ENCODE measurements at places on chromosomes 1 and 21.

GRCh38 chr21:33491373-33492102, at the start of gene DNAJC28:
Gene DNAJC28 (minus strand): TSS chr21:33491716. CDS start chr21:33489393, 2,323 bp downstream.
- DNase-seq: peak; percentile 92

DNA sequence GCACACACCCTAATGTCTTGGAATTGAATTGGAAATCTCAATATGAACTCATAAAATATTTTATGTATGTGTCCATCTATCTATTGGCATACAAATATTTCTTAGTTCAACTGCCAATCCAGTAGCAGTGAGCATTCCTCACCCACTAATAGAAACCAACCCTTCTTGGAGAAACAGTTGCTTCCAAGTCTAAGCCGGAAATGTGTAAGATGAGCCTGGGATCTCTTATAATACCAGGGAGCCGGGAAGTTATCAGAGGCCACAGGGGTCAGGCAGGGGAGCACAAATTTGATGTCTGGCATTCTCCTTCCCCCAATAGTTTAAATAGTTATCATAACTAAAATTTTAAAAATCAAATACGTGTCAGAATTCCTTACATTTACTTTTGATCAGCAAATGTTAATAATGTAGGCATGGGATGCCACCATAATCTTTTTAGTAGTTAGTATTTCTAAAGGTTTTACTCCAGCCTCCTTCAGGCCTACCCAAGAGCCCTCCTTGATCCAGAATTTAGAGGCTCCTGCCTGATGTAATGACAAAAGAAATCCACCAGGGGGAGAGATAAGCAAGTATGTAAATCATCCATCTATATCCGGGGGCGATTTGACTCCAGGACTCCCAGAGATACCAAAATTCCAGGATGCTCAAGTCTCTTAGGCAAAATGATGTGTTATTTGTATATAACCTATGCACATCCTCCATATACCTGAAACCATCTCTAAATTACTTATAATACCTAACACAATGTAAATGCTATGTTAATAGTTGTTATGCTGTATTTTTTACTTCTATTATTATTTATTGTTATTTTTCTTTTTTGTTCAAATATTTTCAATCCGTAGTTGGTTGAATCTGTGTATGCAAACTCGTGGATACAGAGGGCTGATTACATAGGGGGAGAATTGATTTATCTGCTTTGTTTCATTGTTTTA, 218.7 kb upstream of the COA6 start:
- DNase-seq: no peak

- no peak for DNase-seq
Measured at GRCh38 chr1:87598429-87598828, 269.7 kb downstream of the LMO4 start.

DNA sequence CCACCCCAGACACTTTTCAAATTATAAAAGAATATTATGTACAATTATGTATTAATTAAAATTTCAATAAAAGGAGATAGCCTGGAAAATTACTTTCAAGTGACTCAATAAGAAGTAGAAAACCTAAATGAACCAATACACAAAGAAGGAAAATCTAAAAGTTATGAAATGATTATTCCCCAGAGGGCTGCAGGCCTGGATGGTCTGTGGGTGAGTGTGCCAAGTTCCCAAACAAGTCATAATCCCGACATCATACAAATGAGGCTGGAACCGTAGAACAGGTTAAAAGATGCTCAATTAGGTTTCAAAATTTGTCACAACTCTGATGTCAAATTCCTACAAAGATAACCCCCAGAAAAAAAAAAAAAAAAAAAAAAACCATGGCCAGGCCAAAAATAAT, 12.7 kb downstream of the SPATC1L start:
- DNase-seq: no peak

DNA sequence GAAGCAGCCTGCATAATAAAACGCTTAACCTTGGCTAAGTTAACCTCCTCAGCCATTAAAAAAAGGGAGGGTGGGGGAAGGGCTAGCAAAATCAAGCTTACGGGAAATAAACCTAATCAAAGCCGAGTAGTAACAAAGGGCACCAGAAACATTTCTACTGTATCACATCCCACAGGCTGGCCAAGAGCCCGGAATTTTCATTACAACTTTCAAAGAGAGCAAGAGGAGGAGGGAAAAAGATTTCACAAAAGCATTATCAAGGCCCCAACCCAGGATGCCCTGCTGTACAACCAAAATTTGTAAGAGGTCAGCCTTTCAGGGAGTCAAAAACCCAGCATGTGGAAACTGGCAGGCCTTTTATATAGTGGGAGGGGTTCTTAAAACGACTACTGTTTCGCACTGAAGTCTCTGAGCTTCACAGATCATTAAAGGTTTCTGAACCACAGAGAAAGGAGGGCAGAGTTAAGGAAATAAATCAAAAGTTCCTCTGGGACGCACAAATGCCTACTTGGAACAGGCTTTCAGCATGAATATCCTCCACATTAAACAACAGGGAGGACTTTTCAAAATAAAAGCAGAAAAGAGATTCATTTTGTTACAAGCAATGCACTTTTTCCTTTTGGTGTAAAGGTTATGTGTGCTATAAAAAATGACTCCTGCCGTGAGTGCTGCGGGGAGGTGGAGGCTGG, 90.4 kb downstream of the SLC45A1 start:
- DNase-seq: no peak

DNA sequence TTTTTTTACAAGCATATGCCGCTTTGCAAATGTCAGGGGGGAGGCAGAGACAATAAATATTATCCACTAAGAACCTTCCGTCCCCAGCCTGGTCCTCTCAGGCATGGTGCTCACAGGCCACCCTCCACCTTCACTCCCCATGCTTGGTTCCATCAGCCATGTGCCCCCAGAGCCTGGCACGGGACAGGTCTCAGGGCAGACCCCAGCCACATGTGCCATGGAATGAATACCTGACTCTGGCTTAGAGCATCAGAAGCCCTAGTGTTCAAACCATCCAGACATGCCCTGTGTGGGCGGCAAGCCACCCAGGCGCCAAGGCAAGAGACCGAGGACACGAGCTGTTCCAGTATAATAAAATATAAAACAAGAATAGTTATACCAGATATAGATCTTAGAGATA, 5.4 kb downstream of the LSS start:
- DNase-seq: no peak

- no peak for DNase-seq
Measured at GRCh38 chr1:214550013-214550856, 1.2 kb downstream of the PTPN14 start.

DNA sequence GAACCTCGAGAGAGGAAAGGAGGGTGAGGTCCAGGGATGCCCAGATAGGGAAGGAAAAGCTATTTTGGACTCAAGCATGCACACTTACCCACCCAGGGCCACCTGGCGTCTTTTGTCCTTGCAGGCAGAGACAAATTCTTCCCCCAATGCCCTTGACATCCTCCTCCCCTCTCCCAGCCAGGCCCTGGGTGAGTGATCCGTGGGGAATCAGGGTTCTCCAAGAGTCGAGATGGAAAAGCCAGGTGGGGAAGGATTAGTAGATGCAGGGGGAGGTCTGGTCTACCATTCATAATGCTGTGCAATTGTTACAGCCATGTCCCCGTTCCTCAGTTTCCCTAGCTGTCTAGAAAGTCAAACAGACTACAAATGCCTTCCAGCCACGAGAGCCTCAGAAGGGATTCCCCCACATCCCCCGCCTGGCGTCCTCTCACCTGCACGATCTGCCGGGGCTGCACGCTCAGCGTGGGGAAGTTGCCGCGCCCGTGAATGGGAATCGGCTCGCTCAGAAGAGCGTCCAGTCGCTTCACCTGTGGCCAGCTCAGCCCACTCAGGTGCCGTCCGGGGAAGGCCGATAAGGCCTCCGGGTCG, 580 bp downstream of the TENT5B start:
- no peak for DNase-seq

- DNase-seq: no peak
Measured at GRCh38 chr21:31078796-31079195, 40.5 kb upstream of the KRTAP19-8 start.

- DNase-seq: no peak
Measured at GRCh38 chr1:9235096-9235459, 504 bp downstream of the H6PD start.

- no peak for DNase-seq
Measured at GRCh38 chr1:64878931-64879611, 87.3 kb downstream of the JAK1 start.

DNA sequence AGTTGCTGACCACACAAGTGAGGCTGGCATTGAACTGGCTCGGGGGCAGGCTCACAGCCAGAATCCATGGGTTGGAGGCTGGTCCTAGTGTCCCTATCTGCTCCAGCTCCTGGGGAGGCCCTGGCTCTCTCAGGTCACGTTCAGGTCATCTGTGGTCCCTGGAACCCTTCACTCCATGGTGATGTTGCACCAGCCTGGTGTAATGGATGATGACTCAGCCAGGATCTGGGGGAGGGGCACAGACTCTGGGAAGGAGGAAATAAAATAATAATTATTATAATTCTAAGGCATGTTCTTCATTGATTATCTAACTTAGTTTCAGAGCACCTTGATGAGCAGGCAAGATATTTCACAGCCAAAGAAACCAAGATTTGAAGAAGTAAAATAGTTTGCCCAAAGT, 26.6 kb upstream of the FCRL4 start:
- DNase-seq: no peak

DNA sequence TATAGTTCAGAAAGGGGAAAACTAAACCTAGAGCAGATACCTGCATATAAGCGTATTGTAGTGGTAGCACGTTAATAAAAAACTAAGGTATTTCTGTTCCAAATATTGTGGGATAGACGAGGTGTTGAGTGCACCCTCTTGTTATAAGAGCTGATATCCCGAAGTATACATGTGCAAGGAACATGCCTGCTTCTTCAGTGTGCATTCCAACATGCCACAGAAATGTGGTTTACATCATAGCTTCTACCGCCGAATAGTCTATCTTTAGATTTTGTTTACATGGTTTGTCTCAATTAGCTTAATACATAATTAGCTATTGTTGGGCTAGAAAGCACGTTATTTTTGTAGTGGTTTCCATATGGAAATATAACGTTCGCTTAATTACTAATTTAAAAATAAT, 2.2 kb downstream of the CHRM3 start:
- DNase-seq: no peak

DNA sequence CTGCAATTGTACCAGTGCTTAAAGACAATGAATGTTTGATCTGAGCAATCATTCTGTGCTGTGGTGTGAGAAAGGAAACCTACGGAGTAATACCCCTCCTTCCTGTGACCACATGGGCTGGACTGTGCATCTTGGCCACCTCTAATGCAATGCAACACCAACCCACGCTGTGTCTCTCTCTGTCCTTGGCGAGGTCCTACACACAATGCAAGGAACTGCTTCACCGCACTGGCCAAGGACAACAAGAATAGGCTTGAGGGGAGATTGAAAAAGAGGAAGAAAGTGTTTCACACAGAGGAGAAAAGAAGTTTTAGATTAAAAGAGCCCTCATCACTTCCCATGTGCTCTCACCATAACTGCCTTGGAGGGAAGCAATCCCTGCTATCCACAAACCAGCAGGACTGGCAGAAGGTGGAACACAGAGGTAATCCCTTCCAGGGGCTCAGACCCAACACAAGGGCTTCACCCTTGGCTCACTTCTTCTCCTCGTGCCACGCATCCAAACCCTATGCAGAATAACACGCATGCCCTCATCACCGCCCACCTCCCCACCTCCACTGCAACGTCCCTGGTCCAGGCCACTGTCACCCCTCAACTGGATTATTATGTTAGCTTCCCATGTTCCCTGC, 112.5 kb upstream of the ERG start:
- DNase-seq: no peak

DNA sequence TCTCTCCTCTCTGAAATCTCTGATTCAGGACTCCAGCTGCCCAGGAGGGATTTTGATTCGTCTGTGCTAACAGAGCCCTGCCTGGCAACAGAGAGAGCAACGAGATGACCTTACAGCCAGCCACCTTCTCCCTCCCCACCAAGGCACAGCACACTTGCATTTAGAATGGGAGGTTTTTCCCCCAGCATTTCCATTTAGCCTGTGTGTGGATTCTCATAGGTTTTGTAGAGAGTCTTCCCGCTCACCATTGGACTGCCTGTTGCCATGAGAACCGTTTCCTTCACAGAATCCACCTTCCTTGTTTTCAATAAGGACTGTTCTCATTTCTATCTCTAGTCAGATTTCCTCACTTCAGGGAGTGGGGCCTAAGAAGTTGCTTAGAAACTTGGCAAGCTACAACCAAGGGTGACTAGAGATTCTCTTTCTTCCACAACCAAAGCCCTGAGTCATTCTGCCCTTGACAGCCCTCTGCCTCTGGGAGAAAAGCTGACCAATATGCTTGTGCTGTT, 5.8 kb upstream of the IKBKE start:
- DNase-seq: no peak

DNA sequence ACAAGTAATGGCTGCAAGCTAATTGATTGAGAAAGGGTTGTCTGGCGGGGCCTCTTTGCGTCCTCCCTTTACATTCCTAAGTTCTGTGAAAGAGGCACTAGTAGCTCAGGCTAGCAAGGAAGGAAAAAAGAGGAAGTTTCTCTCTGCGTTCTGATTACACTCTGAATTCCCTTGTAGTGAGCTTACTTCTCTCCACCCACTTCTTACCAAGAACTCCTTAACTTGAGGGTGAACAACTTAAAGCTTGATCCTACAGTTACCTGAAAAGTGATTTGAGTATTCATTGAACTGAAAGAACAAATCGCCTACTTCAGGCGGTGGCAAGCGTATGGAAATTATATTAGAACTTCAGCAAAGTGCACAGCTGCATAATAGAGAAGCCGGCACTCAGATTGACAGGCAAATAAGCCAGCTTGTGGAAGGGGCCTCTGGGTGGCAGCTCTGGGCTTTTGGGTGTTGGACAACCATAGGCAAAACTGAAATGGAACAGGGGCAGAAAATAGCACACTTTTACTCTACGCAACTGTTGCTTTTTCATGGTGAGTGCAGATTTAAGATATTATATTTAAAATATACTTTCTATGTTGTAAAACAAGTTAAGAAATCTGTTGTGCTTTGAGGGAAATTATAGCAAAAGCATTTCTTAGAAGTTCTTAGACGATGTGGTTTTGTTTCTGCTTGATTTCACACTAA, 464.5 kb downstream of the USP25 start:
- DNase-seq: no peak

DNA sequence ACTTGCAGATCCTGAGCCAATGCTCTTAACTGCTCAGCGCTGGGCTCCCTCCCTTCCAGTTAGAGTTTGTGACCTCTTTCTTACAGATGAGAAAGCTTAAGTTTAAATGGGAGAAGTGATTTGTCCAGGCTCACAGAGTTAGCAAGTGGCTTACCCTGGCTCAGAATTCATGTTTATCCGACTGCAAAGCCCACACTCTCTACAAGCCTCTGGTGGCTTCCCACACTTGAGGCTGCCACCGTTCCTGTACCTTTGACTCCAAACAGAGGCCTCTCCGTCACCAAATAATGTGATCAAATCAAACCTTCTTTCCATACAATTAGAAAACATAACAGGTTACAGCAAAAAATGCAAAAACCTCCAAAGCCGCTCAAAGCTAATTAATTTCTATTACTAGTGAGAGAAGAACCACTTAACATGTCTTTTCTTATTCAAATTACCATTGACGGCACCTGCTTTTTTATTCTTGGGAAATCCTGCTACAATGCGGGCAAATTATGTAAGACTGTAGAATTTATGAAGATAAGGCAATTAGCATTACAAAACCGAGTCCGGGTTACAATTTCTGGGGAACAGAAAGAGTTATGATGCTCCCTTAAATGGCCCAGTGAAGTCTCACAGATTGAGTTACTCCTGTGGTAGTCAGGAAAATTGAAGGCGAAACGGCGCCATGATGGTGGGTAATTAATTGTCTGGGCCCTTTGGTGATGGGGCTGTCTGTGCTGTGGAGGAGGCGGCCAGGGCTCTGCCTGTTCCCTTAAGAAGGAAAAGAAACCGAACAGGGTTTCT, 324.3 kb upstream of the POU3F1 start:
- no peak for DNase-seq

GRCh38 chr1:198179556-198179981, 22.8 kb downstream of the NEK7 start:
- DNase-seq: no peak
